ENCODE measurements at places on chromosomes 5 and 9. TPM values are rescaled to one million over a fixed set of nuclear protein-coding genes. Genes with fewer than 3 reads are reported as not detected.

GRCh38 chr9:16794871-16795639 is 75.4 kb downstream of the BNC2 start:
- H3K4me1 ChIP-seq, result no peaks in the 10 kb centered on the region
- H3K36me3 ChIP-seq, result no peaks in the 10 kb centered on the region
- H3K4me3 ChIP-seq, result no peak overlapping the region
- no peak overlapping the region for H3K27ac ChIP-seq

Gene GABBR2
- total RNA-seq, result not detected

DNA sequence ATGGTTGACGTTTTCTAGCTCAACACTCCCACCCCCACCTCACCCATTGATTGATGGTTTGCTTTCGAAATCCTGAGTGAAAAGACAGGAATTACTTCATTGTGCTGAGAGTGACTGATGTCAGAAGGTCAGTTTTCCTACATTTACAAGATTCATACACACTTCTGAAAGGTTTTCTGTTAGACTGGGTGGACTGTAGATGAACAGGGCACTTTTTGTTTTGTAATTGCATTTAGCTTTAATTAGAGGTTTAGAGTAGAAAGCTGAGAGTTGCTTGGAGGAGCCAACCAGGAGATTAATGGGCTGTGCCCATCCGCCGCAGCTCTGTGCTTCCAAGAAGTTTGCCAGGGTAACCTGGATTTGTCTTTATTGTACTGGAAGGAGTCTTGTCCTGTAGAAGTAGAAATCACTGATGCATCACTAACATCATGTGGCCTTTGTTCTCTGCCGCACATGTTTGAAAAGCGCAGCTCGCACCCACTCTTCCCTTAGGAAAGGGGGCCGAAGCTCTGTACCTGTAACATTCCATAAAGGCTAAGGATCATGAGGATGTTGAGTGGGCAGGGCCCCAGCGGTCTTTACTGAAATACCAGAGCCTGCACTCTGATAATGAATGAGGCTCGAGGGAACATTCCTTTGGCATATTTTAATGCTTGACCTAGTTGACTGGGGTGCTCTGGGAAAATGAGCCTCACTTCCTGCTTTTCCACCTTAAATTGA is 267.6 kb upstream of the DMRT1 start:
- no peaks in the 10 kb centered on the region for H3K36me3 ChIP-seq
- H3K4me1 ChIP-seq, result no peaks in the 10 kb centered on the region
- no peak overlapping the region for H3K27ac ChIP-seq
- no peak for DNase-seq

- no peak overlapping the region for H3K27ac ChIP-seq
- peaks cover 20% of the 10 kb centered on the region for H3K36me3 ChIP-seq
- H3K4me3 ChIP-seq, result no peak overlapping the region
- no peaks in the 10 kb centered on the region for H3K27me3 ChIP-seq
- peaks cover 19% of the 10 kb centered on the region for H3K4me1 ChIP-seq
These were observed 12.4 kb downstream of the MAN1B1 start for GRCh38 chr9:137099231-137099630.

GRCh38 chr5:76693141-76693540 is 22.8 kb upstream of the F2R start:
- no peak overlapping the region for H3K4me3 ChIP-seq
- peaks cover 34% of the 10 kb centered on the region for H3K4me1 ChIP-seq
- no peak overlapping the region for H3K27ac ChIP-seq
- DNase-seq, result no peak
- peaks cover 59% of the 10 kb centered on the region for H3K36me3 ChIP-seq
- no peaks in the 10 kb centered on the region for H3K27me3 ChIP-seq

All from activated CD8-positive, alpha-beta memory T cell treated with anti-CD3 and anti-CD28 coated beads, Interleukin-2, amount 10 ng/mL, durations not matched to agents 7 days and 5 days (primary cell).